Panc1 (cell line): ENCODE measurements at places on chromosomes 5 and 9. TPM values are rescaled to one million over a fixed set of nuclear protein-coding genes. Genes with fewer than 3 reads are reported as not detected.

OR1K1 gene
- not detected for total RNA-seq

RBM27 gene
- total RNA-seq: 22.5 TPM

ANGPTL2 gene
- total RNA-seq: 0.08 TPM

PCDH12 gene
- total RNA-seq: not detected

TAL2 gene
- not detected for total RNA-seq

CYSRT1 gene
- 0.67 TPM for total RNA-seq

ADGRV1 gene
- total RNA-seq: 0.49 TPM

KLF4 gene
- 5.2 TPM for total RNA-seq

KCNV2 gene
- not detected for total RNA-seq

CARTPT gene
- total RNA-seq: not detected

GFI1B gene
- total RNA-seq: 0.08 TPM

COL15A1 gene
- 0.10 TPM for total RNA-seq

REEP2 gene
- total RNA-seq: 6.5 TPM

NCBP1 gene
- 30.1 TPM for total RNA-seq

SLC24A2 gene
- not detected for total RNA-seq

MYMK gene
- not detected for total RNA-seq

GLRA1 gene
- not detected for total RNA-seq

ANKDD1B gene
- 0.10 TPM for total RNA-seq

SOWAHA gene
- not detected for total RNA-seq

FBXL7 gene
- total RNA-seq: not detected

C9orf153 gene
- not detected for total RNA-seq

RXRA gene
- total RNA-seq: 31.6 TPM

INSL6 gene
- total RNA-seq: not detected

ITGA2 gene
- total RNA-seq: 41.8 TPM

ANKRD31 gene
- total RNA-seq: not detected

SV2C gene
- total RNA-seq: not detected

AGXT2 gene
- not detected for total RNA-seq

NR2F1-AS1 gene
- 27.0 TPM for total RNA-seq

SLC23A1 gene
- total RNA-seq: not detected

EIF4E1B gene
- not detected for total RNA-seq

PRSS3 gene
- 1.0 TPM for total RNA-seq

ATG12 gene
- 52.0 TPM for total RNA-seq

BAAT gene
- 0.08 TPM for total RNA-seq

ECSCR gene
- not detected for total RNA-seq

DMRTA1 gene
- total RNA-seq: 1.8 TPM

CTXN3 gene
- not detected for total RNA-seq

MEGF10 gene
- total RNA-seq: not detected

OMD gene
- total RNA-seq: not detected

ARL15 gene
- total RNA-seq: 16.5 TPM

TRUB2 gene
- 22.5 TPM for total RNA-seq

ROR2 gene
- 5.9 TPM for total RNA-seq

AK1 gene
- total RNA-seq: 62.1 TPM

FBLL1 gene
- total RNA-seq: 7.5 TPM
